ENCODE measurements at places on chromosomes 6 and 20.

DNA sequence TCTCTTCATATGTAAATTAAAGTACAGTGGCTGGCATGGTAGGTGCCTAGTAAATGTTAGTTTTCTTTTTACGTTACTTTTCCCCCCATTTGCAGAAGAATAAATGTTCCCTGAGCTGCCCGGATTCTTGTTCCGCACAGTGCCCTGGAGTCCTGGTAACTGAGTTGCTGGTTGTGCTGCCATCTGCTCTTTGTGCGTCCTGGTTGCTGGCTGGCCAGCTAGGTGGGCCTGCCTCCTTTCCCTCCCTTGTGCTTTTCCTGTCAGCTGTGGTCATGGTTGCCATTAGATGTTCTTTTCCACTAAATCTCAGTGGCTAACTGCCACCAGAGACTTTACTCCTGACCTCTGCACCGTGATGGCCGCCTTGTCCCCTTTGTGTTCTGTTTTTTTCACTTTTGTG is 28.6 kb downstream of the CEP43 start:
- no peak for DNase-seq

- no peak for DNase-seq
Observed at GRCh38 chr20:14210146-14210545, 127.3 kb downstream of the FLRT3 start.

DNA sequence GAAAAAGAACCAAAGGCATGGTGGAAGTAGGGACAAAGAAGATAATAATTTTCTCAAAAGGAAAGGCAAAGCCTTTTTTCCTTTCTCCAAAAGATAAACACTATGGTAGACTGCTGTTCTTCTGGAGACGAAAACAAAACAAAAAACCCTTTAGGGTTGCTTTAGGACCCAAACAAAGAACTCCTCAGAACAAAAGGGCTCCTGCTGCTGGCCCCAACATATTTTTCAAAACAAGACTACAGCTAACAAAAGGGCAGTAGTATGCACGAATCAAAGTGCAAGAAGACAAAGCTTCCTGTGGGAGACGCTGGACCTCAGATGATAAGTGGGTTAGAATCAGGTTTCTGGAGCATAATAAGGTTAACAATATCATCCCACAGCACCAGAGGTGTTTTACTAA is 15.8 kb downstream of the NCOA5 start:
- DNase-seq = no peak

DNA sequence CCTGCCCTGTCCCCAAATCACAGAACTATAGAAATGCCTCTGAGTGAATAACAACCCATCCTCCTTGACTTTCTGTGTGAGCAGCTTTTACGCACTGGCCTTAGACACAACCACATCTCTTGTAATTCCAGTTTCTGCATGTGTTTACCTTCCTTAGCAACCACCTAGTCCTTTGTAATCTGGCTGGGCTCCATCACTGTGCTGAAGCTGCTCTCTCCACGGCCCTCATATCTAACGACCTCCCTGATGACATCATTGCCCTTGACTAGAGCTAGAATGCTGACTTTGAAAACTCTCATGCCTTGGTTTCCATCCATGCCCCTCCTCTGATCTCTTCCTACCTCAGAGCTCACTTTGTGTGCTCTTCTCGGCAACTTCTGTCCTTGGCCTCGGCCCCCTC is 30.5 kb upstream of the GLP1R start:
- no peak for DNase-seq

DNA sequence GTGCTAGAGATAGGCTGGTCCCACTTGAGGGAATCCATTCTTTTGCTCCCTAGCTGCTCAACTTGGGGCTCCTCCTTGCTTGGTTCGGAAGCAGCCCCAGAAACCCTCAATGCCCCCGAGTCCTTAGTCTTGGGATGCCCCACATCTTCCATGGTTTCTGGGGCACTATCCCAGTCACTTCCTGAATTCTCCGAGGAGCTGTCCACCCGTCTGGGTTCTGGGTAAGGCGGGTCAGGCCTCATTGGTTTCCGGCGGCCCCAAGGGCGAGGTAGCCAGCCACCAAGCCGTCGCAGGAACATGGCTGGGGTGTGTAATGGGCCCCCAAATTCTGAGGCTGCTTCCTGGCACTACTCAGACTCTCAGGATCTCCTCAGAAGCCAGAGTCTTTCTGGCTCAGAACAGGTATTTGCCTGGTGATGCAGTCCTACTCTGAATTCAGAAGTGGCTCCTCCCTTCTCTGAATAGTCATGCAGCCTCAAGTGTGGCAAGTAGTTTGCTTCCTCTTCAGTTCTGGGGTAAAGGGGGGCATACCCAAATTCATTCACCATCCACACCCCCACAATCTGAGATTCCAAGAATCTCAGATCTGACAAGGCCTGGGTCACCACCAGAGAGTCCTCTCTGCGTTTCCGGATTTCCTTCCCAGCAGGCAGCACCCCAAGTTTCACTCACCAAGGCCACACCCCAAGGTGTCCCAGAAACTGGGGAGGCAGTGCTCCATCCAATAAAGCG is 763 bp downstream of the C6orf47 start:
- DNase-seq = no peak

GRCh38 chr6:30767158-30767943 is 23.0 kb upstream of the IER3 start:
- no peak for DNase-seq

DNA sequence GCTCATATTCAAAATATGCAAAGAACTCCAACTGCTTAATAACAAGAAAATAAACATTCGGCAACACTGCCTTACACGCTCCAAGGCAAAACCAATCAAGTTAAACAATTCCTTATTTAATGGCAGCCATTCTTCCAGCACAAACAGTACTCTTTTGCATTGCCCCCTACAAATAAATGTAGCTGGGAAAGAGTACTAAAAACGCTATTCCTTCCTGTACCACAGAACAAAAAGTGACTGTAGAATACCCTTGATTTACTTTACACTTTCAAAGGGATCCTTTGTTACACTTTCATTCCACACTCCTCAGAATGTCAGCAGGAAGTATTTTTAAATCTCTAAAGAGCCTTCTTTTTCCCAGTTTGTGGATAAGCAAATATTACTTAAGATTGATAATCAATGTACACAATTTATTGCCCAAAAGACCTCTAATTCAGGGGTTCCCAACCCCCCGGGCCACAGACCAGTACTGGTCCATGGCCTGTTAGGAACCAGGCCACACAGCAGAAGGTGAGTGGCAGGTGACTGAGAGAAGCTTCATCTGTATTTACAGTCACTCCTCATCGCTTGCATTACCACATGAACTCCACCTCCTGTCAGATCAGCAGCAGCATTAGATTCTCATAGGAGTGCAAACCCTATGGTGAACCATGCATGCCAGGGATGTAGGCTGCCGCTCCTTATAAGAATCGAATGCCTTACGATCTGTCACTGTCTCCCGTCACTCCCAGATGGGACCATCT is 51.6 kb downstream of the MBOAT1 start:
- DNase-seq = no peak

DNA sequence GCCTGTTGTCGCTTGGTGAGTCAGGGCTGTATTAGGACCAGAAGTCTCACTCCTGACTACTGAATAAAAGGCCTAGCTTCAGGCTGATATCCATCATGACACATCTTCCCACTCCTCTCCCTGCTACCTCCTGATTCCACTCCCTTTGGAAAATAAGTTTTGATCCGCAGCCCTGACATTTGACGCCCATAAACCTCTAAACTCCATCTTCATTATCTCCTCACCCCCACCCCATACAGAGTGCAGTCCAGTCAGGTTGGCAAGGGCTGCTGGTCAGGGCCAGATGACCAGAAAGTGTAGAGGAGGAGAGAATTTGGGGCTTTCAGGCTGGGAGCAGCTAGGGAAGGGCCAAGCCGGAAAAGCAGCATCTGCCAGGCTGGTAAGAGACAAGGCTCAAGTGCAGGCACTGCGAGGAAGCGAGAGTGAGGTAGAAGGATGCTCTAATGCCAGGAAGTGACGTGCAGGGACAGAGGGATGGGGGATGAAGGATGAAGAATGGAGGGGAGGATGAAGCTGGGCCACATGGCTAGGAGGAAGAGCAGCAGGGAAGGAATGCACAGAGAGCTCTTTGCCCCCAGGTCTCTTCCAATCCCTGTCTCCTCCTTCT is 1.2 kb downstream of the GGT7 start:
- DNase-seq = no peak

GRCh38 chr20:36173451-36173933 is 19.0 kb downstream of the EPB41L1 start:
- peak; percentile 82 for DNase-seq

- DNase-seq = no peak
Observed at GRCh38 chr6:114651611-114652010, 308.8 kb upstream of the HS3ST5 start.

DNA sequence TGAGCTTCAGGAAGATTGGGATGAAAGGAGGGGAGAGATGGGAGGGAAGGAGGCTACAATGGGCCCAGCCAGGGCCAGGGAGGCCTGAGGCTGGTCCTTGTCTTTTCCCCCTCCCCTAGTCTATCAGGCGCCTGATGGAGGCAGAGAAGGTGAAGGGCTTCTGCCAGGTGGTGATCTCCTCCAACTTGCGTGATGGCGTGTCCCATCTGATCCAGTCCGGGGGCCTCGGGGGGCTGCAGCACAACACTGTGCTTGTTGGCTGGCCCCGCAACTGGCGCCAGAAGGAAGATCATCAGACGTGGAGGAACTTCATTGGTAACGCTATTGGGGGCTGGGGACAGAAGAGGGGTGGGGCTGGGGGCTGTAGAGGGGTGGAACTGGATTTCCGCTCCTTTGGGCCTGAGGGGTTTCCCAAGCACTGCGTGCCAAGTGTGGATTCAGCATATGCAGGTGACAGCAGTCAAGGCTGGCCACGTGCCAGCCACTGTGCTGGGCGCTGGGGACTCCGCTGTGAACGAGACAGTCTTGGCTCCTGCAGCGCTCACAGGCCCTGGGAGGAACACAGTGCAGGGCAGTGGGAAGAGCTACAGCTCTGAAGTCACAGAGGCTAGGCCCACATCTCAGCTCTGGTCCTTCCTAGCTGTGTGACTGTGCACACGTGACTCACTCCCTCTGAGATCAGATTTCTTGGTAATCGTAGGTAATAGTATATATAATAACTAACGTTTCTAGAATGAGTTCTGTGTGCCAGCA is 22.7 kb downstream of the SLC12A5 start:
- DNase-seq = peak; percentile 94

DNA sequence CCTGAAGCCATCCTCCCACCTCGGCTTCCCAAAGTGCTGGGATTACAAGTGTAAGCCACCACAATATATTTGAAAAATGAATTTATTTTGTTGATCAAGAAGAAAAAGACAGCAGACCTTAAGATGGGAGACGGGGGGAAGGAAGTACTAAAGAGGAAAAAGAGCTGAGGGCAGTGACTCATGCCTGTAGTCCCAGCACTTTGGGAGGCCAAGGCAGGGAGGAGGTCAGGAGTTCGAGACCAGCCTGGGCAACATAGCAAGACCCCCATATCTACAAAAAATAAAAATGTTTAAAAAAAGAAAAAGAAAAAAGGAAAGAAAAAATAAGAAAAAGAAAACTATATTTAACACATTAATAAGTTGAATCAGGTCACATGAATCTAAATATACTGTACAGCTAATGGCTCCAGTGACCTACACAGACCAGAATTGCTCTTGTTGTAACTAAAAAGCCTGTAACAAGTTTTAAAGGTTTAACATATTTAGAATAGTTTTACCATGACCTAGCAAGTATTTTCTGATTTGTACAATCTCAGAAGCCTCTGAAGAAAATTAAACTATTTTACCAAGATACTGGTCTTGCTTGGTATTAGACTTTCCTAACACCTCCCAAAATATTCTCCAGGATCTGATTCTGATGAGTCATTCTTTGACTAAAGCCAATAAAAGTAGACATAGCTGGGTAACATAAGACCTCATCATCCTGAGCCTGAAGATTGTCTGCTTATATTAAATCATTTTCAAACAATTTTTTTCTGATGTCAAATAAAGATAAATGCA is 4.3 kb upstream of the AKIRIN2 start:
- no peak for DNase-seq

DNA sequence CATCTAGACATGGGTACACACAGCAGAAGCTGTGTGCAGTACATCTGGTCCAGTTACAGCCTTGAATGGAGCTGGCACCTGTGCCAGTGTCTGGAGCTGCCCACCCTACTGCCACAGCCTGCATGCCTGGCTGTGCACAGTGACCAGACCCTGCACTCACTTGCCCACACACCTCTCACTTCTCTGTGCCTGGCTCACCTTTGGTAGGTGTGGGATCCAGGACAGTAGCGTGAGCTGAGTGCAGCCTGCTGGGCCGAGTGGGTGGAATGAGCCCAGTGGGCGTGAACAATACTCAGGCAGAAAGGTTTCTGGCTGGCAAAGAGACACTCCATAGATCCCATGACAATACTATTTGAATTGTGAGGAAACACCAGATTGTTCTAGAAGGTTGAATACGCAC is 839.5 kb upstream of the FLRT3 start:
- DNase-seq = no peak

- no peak for DNase-seq
Observed at GRCh38 chr6:100296810-100297544, 167.7 kb downstream of the SIM1 start.

DNA sequence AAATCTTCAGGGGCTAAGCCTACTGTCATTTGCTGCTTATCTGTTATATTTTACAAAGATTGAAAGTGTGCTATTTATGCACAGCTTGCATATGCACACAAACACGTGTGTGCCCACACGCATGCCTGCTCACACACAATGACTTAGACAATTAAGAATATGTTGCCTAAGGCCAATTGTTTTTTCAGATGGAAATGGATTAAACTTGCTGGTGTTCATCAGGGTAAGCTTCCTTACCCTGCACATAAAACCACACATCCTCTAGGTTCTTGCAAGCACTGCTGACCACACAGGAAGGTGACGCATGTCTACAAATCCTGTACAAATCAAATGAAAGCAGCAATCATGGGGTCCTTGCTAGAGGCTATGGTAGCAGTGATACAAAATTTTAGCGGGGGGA is 58.4 kb downstream of the GJA10 start:
- DNase-seq = no peak

All from NCI-H2171 treated with DMSO at 0.1 percent for 48 hours (cell line).